Kidney epithelial cell (primary cell): ENCODE measurements at places on chromosomes 1 and 21. TPM values are rescaled to one million over a fixed set of nuclear protein-coding genes. Genes with fewer than 3 reads are reported as not detected.

- DNase-seq = no peak
These were observed 9.0 kb upstream of the PTGFRN start for GRCh38 chr1:116900471-116901365.

PADI1 gene
- total RNA-seq = 1.3 and 2.4 TPM in 2 replicates

- DNase-seq = no peak
These were observed 16.6 kb upstream of the USP1 start for GRCh38 chr1:62420214-62420613.

- DNase-seq = no peak
These were observed 27.2 kb upstream of the KIF21B start for GRCh38 chr1:201050515-201051277.

PLEKHA6 gene
- total RNA-seq = 15.4 and 48.9 TPM in 2 replicates

DNA sequence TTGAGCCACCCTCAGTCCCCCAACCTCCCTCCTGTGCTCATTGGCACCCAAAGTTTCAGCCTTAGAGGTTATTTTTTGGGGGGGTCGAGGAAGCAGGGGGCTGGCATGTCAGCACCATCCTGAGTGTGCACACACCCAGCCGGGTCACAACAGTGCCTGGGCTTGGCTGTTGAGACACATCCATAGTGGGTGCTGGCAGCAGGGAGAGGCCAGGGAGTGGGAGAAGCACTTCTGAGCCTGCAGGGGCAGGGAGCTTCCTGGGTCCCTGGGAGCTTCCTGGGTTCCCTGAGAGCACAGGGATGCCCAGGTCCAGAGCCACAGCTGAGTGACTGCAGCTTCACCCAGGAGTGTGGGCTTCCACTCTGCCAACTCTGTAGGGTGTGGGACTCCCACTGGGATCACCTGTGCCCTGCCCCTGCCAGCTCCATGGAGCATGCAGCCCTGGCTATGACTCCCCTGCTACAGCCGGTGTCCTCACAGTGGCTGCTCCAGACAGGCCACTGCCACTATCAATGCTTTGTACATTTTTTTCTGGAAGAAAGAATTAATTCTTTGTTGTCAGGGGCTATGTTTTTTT is 240.4 kb downstream of the PTGER3 start:
- no peak for DNase-seq

DNA sequence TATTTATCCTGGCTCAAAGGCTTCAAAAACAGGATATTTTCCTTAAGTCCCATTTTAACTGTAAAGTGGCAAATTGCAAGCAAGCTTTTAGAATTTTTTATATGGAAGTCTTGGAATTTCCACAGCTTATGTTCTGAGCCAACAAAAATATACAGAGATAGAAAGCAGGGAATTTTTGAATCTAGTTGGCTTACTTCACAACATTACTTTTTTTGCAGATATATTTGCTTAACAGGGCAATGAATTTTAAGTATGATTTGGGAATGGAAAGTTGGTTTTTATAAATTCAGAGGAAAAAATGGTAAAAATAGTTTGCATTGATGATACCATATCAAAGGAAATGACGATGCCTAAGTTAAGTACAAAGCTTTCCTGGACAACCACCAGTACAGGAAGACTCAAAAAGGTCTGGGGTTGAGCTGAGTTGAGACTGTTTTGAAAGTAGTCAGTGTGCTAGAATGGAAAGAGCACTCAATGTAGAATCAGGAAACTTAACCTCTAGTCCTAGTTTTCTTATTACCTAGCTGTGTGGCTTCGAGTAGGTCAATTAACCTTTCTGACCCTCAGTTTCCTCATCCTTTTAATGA is 11.0 kb upstream of the VCAM1 start:
- DNase-seq = no peak
